ENCODE measurements at places on chromosomes 12 and 14.

GRCh38 chr12:64525461-64526160 is 73.7 kb downstream of the TBK1 start:
- no peak for DNase-seq

DNA sequence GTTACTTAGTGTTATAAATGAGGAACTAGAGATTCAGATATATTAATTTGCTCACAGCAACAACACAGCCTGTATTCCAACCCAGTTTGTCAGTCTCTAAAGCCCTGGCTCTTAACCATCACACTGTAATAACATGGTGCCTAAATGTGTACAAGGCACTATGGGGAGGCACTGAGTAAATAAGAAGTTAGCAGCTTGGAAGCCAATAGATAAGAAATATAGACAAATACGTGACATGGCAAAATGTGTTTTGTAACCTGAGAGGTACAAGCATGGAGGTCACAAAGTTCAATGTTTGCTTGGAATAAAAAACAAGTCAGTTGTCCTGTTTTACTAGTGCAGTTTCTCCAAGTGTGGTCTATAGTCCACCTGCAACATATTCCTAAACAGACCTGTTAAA is 16.3 kb upstream of the SLCO1A2 start:
- DNase-seq = no peak

DNA sequence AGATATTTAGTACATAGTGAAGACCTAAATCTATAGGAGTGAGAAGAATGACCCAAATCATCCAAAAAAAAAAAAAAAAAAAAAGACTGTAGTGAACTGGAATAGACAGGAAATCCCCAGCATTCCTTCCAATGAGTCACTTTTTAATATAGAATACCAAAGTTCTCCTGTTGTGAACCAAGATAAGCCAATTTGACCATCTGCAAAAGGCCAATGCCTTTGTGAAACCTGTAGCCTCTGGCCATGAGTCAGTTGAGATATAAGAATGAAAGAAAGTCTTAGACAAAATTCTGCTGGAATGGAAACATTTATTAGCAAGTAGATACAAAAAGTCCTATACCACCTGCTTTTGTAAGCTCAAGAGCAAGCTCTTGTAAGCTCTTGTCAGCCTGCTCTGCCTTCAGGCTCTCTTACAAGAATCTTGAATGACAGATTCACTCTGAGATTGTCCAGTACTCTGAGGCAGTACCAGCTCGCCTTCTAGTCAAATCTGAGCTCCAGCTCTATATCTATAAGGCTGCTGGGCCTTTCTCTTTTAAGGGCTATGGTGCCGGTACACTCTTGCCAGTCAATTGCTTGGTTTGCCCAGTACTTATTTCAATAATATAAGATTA is 243.0 kb upstream of the TMTC1 start:
- no peak for DNase-seq

- DNase-seq = no peak
Measured at GRCh38 chr14:77630111-77630510, 13.7 kb upstream of the SPTLC2 start.

DNA sequence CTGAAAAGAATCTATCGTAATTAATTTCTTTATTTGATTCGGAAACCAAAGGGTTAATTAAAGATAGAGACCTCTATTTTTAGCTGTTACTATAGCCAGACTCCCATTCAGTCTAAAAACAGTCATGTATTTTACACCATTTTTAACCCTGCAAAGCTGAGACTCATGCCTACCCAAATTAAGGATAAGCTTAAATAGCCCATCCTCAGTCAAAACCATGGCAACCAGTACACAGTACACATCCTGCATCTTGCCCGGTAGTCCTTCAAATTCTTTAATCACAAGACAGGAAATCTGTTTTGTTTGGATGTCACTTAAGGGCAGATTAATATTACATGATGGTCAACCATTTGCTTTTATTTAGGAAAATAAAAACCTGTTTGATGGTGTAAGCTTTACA is 25.5 kb upstream of the KCNK10 start:
- peak; percentile 31 for DNase-seq

DNA sequence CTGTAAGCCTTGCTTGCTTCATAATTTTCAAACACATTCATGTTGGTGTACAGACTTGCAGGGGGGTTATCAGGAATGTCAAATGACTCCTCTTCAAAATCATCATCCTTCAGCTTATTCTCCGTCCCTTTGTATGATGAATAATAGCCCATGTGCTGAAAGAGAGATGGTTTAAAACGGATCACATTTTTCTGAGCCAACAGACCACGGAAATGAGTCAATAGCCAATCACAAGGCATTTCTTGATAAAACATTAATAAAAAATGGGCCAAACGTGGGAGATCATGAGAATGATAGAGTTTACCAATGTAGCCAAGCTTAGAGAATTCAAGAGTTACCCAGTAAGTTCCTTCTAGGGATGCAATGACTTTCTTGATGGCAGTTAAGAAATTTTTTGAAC is 105.5 kb downstream of the NTS start:
- DNase-seq = no peak

- no peak for DNase-seq
Measured at GRCh38 chr12:47755655-47756562, 2.8 kb downstream of the RAPGEF3 start.

DNA sequence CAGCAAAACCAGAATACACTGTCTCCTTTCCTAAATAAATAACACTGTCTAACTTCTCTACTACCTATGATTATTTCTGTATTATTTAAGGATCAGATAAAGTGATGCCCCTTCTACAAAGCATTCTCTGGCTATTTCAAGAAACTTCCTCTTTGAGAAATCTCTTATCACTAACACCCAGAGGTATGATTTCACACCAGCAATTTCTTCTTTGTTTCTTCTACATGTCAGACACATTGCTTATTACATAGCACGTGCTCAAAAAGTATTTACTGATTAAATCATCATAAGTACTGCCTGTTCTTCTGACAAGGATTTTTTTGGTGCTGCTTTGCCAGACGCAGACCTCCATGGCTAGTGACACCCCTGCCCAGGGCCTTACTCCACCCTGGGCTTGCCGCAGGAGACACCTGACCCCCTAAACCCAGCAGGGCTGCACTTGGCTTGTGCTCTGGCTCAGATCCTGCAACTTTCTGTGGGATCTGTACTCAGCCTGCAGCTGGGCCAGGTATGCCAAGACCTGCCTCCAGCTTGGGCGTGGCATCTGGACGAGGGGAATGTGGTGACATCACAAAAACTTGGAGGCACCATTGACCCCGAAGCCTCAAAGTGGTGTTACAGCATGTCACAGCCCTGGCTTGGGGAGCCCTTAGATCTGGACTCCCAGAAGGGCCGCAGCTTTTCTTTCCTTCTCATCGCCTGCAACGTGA is 15.4 kb upstream of the HIGD1C start:
- DNase-seq = no peak

- no peak for DNase-seq
Measured at GRCh38 chr14:33740531-33740930, 210.3 kb downstream of the EGLN3 start.

DNA sequence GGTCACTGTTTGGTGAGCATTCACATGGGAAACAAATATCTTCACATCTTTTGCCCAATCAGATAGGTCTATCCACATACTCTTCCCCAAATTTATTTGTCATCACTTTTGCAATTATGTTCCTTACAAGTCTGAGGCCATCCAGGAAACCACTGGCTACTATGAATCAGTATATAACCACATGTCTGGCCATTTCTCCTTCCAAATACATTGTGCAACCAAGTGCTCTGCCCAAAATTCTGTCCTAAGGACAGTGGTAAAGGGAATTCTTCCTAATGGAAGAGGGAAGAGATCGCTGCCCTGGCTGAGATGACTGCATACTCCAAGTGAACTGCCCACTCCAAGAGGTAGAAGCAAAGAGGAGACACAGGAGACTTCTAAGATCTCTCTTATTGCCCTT is 148.9 kb upstream of the MAX start:
- no peak for DNase-seq

DNA sequence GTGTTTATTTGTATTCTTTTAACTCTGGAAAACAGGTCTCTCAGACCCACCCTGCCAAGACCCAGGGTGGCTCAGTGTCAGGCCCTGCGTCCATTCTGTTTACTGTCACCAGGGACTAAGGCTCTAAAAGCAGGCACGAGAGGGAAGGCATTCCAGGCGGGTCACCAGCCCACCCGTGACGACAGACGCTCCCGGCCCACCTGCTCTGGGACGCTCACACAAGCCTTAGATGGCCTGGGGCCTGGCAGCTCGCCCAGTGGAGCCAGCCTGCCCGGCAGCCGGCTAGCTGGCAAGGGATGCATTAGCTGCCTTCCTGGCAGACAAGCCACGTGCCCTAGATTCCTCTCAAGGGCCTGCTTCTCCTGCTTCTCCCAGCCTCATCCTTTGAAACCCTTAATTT is 9.2 kb upstream of the NUAK1 start:
- peak; percentile 96 for DNase-seq

GRCh38 chr12:103994235-103994634 is 28.6 kb downstream of the TDG start:
- DNase-seq = no peak

DNA sequence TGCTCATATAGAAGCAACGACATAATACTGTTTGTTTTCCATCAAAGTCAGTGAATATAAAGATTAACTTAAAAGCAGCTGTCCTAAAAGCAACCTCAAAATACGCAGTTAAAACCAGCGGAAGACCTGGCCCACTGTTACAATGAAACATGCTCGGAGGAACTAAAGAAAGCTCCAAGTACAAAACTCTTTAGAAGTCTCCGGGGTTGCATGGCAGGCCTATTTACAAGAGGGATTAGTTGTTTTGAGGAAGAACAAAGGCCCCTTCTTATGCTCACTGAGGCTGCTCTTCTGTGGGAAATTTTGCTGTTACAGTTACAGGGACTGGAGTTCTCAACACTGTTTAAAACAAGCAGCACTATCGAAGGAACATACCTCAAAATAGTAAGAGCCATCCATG is 75.9 kb upstream of the C12orf71 start:
- no peak for DNase-seq
